A549 treated with GW870086 at 1 μM for 4 hours (cell line): ENCODE measurements at places on chromosomes 11 and 22. TPM values are rescaled to one million over a fixed set of nuclear protein-coding genes. Genes with fewer than 3 reads are reported as not detected.

Gene APOL5
- total RNA-seq, result not detected in 5 replicates

Gene SLC29A2
- total RNA-seq, result 3.5 to 5.7 TPM (median 5.3 TPM) in 5 replicates

Gene NEFH
- total RNA-seq, result 0.05 to 0.14 TPM (median 0.10 TPM) in 5 replicates

Gene LRRC10B
- 0.09 to 0.21 TPM (median 0.17 TPM) in 5 replicates for total RNA-seq

Gene PHOX2A
- total RNA-seq, result not detected in 5 replicates

Gene ANO3
- not detected in 5 replicates for total RNA-seq

Gene OR8G5
- total RNA-seq, result not detected in 5 replicates

Gene E2F8
- 5.6 to 7.0 TPM (median 6.2 TPM) in 5 replicates for total RNA-seq

Gene ZP1
- total RNA-seq, result 0.13 to 0.32 TPM (median 0.29 TPM) in 3 of 5 replicates, not detected in the others

Gene OR52K1
- not detected in 5 replicates for total RNA-seq

Gene WNT7B
- 63.4 to 88.8 TPM (median 78.6 TPM) in 5 replicates for total RNA-seq

Gene NELL1
- not detected in 5 replicates for total RNA-seq

Gene DNAJB13
- total RNA-seq, result 0.27 to 1.3 TPM (median 0.57 TPM) in 5 replicates

Gene CADM1
- 18.4 to 25.0 TPM (median 22.5 TPM) in 5 replicates for total RNA-seq

Gene SLC6A5
- total RNA-seq, result not detected in 5 replicates

Gene TMX2
- 147 to 161 TPM (median 155 TPM) in 5 replicates for total RNA-seq

Gene OR5B21
- total RNA-seq, result not detected in 5 replicates

Gene ISX
- not detected in 5 replicates for total RNA-seq

Gene UQCC3
- 26.5 to 36.8 TPM (median 35.2 TPM) in 5 replicates for total RNA-seq

Gene TMEM45B
- total RNA-seq, result 0.13 to 0.17 TPM (median 0.16 TPM) in 3 of 5 replicates, not detected in the others

Gene RASSF10
- 1.9 to 2.5 TPM (median 2.3 TPM) in 5 replicates for total RNA-seq

Gene WNT11
- 1.2 to 2.0 TPM (median 1.4 TPM) in 5 replicates for total RNA-seq

Gene HPX
- 0.28 to 0.91 TPM (median 0.57 TPM) in 5 replicates for total RNA-seq

Gene HTATIP2
- 192 to 207 TPM (median 199 TPM) in 5 replicates for total RNA-seq

Gene TNNT3
- total RNA-seq, result 0.13 to 0.16 TPM (median 0.14 TPM) in 3 of 5 replicates, not detected in the others

Gene CREB3L1
- 4.7 to 6.0 TPM (median 5.5 TPM) in 5 replicates for total RNA-seq

Gene CHKA
- total RNA-seq, result 30.3 to 39.8 TPM (median 37.7 TPM) in 5 replicates

Gene MIAT
- total RNA-seq, result 0.22 to 0.32 TPM (median 0.23 TPM) in 5 replicates

Gene C11orf91
- total RNA-seq, result 0.58 to 2.2 TPM (median 1.4 TPM) in 5 replicates

Gene LRRC75B
- total RNA-seq, result 6.6 to 8.8 TPM (median 7.6 TPM) in 5 replicates

Gene CYB561A3
- total RNA-seq, result 33.9 to 46.9 TPM (median 45.0 TPM) in 5 replicates

Gene SCO2
- 3.0 to 6.3 TPM (median 5.7 TPM) in 5 replicates for total RNA-seq
